ENCODE measurements at places on chromosomes 16 and 17. TPM values are rescaled to one million over a fixed set of nuclear protein-coding genes. Genes with fewer than 3 reads are reported as not detected.

DNA sequence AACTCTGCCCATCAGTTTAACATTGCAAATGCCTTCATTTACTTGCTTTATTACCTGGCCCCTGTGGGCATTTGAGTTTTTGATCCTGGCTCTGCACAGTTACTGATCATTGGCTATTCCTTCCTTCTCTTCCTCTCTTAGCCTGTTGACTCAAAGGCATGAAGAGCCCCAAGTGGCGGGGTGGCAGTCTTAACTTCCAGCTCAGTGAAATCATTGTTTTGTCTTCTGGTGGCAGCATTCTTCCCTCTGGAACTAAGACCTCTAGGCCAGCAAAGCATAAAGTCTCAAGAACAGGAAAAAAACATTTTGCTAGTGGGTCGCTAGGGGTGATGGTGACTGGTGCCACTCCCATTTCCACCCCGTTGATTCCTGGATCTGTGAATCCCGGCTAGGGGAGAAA, 52.3 kb upstream of the MRTFB start:
- no peak for DNase-seq

GRCh38 chr17:59520251-59520650, 45.2 kb upstream of the DHX40 start:
- DNase-seq = no peak

DNA sequence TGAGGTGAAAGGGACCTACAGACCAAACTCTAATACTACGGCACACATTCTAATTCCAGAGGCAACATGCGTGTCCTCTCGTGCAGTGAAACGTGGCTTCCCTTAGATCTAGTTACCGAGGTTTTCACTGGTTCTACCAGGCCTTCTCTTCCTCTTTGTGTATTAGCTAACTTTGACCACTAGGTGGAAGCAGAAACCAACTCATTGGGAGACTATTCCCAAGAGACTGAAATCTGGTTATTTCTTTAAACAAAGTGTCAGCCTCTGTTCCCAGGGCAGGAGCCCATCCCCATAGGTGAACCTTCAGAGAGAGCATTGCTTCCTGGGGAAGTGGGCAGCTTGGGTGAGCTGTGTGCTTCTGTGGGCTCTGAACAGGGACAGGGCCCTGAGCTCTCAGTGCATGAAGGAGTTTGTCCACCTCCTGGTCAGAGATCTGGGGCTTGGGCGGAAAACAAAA, 19.7 kb upstream of the RCVRN start:
- no peak for DNase-seq

GRCh38 chr16:20853143-20853542, 46.8 kb downstream of the REXO5 start:
- DNase-seq = no peak

Gene CCL15
- total RNA-seq = not detected
